ENCODE measurements at places on chromosomes 13 and 19. TPM values are rescaled to one million over a fixed set of nuclear protein-coding genes. Genes with fewer than 3 reads are reported as not detected.

The KLK12 gene
- total RNA-seq: not detected

The LILRB4 gene
- total RNA-seq: not detected

DNA sequence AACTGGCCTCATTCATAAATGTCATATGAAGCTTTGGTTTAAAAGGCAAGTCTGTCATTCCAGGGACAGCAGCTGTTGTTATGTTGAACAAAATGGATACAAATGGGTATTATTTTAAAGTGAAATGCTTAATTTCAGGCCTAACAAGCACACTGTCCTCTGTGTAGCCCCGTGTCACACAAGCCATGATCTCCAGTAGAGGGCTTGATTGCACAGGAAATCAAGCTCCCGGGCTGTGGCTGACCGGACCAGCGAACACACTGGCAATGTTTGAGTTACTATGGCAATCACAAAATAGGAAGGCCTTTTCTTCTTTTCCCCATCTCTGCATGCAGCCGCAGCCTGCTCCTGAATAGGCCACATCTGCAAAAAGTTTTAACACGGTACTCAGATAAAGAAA is 64.0 kb upstream of the GSX1 start:
- no peak for DNase-seq
- no peaks in the 10 kb centered on the region for H3K36me3 ChIP-seq
- no peak overlapping the region for H3K4me3 ChIP-seq
- H3K27ac ChIP-seq: no peak overlapping the region

GRCh38 chr13:65633806-65634205 is 1596.3 kb downstream of the PCDH9 start:
- no peak for DNase-seq
- H3K4me1 ChIP-seq: peaks cover 6% of the 10 kb centered on the region
- H3K27ac ChIP-seq: no peak overlapping the region
- H3K27me3 ChIP-seq: no peaks in the 10 kb centered on the region
- H3K4me3 ChIP-seq: no peak overlapping the region

All from Caco-2 (cell line).